ENCODE measurements at places on chromosomes 6 and 20. TPM values are rescaled to one million over a fixed set of nuclear protein-coding genes. Genes with fewer than 3 reads are reported as not detected.

The RAET1E gene
- total RNA-seq = not detected

The ZNF831 gene
- total RNA-seq = not detected

The PLAGL2 gene
- total RNA-seq = 3.6 TPM

The SNPH gene
- total RNA-seq = 6.4 TPM

The DTD1 gene
- 139 TPM for total RNA-seq

The OPRM1 gene
- total RNA-seq = not detected

The NEDD9 gene
- total RNA-seq = 3.4 TPM

The FUT9 gene
- not detected for total RNA-seq

The MRPL2 gene
- 53.5 TPM for total RNA-seq

The ERGIC3 gene
- 189 TPM for total RNA-seq

The IP6K3 gene
- 7.9 TPM for total RNA-seq

The IL17A gene
- total RNA-seq = not detected

The TBX18 gene
- total RNA-seq = 9.4 TPM

The TOMM34 gene
- total RNA-seq = 75.0 TPM

The HUS1B gene
- 0.17 TPM for total RNA-seq

The AGER gene
- total RNA-seq = 1.0 TPM

The SEL1L2 gene
- total RNA-seq = not detected

The FRK gene
- 0.15 TPM for total RNA-seq

The SMOC2 gene
- total RNA-seq = not detected

The GRM4 gene
- total RNA-seq = not detected

The RNF182 gene
- total RNA-seq = 3.9 TPM

The C20orf144 gene
- total RNA-seq = 0.84 TPM

The F13A1 gene
- not detected for total RNA-seq

The LIME1 gene
- 6.7 TPM for total RNA-seq

The EYA2 gene
- 1.0 TPM for total RNA-seq

The PCK1 gene
- not detected for total RNA-seq

The TAAR9 gene
- total RNA-seq = not detected

The FILIP1 gene
- total RNA-seq = 0.34 TPM

The CSNK2B gene
- 357 TPM for total RNA-seq

The RBBP8NL gene
- total RNA-seq = not detected

The MACROD2 gene
- not detected for total RNA-seq

The TSPYL1 gene
- total RNA-seq = 53.6 TPM

The LPIN3 gene
- 11.6 TPM for total RNA-seq

The EYS gene
- total RNA-seq = not detected

The PDE10A gene
- 0.34 TPM for total RNA-seq
